ENCODE measurements at places on chromosomes 2 and 18.

DNA sequence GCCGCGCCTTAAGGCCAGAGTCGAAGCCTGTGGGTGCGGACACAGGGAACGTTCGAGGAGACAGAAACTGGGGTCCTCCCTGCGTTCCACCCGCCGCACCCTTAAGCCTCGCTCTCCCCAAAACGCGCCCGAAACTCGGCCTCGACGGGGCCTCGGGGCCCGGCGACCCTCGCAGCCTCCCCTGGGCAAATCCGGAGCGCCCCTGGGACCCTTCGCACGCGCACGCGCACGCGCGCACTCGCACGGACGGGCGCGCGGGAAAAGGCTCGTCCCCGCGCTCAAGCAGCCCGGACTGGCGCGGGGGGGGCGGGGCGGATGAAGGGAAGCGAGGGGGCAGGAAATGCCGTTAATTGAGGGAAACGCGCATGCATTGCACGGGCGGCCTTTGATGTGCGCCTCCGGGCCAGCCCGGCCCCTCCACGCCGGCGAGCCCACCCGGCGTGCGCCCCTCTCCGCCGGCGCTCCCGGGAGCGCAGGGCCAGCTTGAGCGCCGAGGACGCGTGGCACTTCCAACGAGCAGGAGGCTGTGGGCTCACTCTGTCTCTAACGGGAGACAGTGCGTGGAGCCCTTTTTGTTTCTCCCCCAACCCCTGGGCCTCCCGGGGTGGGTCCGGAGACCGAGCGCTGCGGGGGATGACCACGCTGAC is 5.4 kb upstream of the SALL3 start:
- DNase-seq, result no peak

DNA sequence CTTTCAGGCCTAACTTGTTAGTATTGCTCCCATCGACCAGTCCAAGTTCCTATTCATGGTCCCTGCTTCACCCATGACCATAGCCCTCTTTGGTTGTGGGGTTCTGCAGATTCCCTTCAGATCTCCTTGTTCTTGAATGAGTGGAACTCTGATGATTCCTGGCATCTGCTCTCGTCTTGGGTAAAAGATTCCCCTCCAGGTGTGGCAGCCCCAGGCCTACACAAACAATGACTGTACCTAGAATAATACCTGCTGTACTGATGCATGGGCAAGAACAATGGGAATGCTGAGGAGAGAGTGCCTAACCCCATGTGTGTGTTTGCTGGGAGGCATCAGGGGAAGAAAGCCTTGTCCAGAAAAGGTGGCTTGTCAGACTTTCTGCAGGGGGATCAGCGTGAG is 39.2 kb upstream of the MRPL19 start:
- DNase-seq, result no peak

- DNase-seq, result no peak
Observed at GRCh38 chr2:41922177-41922576, 125.6 kb upstream of the PKDCC start.

DNA sequence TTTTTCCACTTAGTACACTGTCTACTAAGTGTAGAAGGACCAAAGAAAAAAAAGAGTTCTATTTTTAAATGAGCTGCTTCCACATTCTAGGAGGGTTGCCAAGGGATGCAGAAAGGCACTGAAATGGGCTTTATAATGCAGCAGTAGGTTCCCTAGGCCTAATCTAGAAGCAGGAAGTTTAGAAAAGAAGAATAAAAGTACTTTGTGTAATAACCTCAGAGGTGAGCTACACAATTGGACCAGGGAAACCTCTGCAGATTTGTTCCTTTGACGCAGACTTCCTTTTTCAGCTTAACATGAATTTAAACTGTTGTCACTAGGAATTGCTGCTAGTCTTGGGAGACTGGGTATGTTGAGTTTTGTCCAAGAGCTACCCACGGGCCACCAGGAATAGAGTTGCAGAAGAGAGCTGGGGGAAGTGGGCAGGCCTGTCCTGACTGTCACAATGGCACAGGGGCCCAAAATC is 34.6 kb upstream of the RAB1A start:
- no peak for DNase-seq

DNA sequence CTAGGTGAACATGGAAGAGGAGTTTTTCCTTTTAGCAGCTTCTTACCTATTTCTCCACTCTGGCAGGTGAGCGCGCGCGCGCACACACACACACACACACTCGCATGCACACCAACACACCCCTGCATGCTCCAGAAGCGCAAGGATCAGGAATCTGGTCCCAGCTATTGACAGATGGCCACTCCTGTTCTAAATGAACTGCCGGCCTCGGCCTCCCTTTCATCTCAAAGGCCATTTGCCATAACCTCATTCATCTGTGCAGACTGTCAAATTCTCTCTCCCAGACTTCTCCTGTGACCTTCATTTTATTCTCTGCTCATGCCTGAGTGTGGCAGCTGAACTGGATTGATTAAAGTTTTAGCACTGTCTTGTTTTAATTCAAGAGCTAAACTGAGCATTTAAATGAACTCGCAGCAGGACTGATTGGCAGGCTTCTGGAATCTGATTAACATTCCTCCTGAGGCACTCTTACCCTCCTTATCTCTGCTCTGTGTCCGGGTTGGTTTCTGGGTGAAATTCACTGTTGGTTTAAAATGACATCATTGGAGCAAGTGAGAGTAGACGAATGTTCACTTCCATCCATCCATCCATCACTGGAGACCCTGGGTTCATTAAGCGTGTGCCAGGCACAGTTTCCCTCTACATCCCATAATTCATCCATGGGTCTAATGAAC is 58.8 kb downstream of the FECH start:
- DNase-seq, result no peak
